ENCODE measurements at places on chromosomes 1 and 21.

- H3K4me1 ChIP-seq: no peaks in the 10 kb centered on the region
- H3K27me3 ChIP-seq: no peaks in the 10 kb centered on the region
- no peak for DNase-seq
- H3K36me3 ChIP-seq: no peaks in the 10 kb centered on the region
- no peak overlapping the region for H3K27ac ChIP-seq
These were observed 943.6 kb downstream of the KCNT2 start for GRCh38 chr1:195664628-195665027.

DNA sequence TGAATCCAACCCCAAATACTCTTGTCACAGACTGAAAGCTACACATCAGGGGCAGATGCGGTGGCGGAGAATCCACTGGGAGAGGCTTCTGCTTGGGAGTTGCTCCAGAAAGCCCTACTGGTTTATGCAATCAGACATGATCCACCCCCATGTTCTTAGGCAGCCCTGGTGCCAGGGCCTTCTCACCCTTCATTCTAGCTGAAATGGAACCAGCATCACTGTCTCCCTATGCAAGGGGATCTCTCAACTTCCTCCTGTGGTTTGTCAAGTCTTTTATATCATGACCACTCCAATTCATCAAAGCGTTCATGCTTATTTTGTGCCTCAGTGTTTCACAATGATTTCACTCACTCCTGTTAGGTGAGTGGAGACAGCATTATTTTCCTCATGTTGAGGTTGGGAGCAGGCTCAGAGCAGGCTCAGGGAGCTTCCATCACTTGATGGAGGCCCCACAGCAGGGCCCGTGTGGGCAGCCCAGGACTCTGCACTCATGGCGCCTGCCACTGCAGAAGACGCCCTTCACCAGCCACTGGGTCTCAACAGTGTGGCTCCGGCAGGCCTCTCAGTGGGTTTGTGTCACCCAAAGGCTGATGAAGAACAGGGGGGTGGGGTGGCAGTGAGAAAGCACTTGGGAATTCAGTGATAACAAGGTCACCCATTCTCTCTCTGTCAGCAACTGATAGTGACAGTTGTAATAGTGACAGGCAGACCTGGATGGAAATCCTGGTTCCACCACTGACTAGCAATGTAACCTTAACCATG, 67.1 kb downstream of the CD58 start:
- H3K27me3 ChIP-seq: no peaks in the 10 kb centered on the region
- peak overlapping the region; percentile 82 for H3K27ac ChIP-seq
- no peaks in the 10 kb centered on the region for H3K36me3 ChIP-seq
- H3K4me1 ChIP-seq: peaks cover 53% of the 10 kb centered on the region

DNA sequence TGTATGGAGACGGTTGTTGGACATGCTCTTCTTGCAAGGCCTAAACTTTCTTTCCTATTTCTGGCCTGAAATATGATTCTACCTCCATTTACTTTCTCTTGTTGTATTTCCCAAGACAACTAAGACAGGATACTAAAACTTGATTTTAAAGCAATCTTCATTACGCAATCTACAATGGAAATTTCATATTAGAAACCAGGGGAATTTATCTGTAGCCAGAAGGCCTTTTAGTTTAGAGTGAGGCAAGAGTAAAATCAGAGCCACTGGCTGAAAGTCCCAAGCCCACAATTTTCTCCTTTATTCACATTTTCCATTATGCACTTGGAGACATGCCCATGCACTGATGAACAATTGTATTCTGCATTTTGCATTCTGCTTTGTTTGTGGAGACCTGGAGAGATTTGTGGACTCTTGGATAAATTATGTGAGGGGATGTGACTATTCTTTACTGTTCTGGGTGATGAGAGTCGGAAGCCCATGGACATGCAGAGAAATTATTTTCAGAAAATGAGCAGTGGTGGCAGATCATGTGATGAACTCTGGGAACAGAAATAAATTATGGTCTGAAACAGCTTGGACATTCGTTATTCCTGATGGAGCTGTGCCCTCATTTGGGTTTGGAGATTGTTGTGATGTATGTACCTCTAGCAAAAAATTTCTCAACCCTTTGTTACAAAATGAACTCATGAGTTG, 336.8 kb downstream of the SEC16B start:
- H3K36me3 ChIP-seq: no peaks in the 10 kb centered on the region
- H3K27ac ChIP-seq: no peak overlapping the region
- no peak overlapping the region for H3K4me3 ChIP-seq
- H3K27me3 ChIP-seq: peaks cover 22% of the 10 kb centered on the region

DNA sequence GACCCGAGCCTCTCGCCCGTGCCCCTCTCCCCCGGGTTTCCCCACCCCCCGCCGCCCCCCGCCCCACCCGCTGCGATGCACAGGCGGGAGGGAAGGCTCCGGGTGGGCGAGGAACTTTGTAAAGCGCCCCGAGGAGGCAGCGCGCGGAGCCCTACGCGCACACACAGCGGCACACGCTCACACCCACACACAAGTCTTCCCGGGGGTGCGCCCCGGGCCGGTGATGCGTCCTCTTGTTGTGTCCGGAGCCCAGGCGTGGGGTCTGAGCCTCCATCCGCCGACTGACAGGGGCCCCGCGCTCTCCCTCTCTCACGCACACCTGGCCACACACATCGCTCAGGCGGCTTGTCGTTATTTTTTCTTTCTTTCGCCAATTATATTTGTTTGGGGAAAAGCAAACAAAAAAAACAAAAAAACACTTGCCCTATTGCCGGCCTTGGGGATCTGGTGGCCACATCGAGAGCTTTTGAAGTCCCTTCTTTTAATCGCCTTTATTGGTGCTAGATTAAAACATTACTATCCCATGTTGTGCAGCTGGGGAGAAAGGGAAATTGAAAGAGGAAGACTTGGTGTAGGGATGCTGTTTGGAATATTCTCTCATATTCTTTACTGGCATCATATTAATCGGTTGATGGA, 770 bp downstream of the NTNG1 start:
- H3K4me1 ChIP-seq: peaks cover 27% of the 10 kb centered on the region
- H3K4me3 ChIP-seq: peak overlapping the region; percentile 64
- H3K27ac ChIP-seq: no peak overlapping the region
- H3K36me3 ChIP-seq: no peaks in the 10 kb centered on the region

DNA sequence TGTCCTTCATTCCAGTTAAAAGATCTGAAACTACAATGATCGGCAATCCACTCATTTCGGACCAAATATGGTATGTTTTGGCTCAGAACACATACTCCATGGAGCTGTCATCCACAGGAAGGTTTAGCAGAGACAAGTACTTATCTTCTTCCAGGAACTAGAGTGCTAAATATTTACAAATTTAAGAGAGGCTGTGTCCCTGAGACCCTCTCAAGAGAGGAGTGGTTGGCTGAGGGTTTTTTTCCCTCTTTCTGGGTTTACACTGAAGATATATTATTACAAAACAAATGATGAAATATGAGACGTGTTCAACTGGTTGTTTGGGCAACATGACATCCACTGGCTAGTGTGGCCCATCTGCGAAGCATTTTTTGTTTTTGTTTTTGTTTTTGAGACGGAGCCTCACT, 25.9 kb upstream of the NID1 start:
- no peak overlapping the region for H3K27ac ChIP-seq
- no peak for DNase-seq
- peaks cover 4% of the 10 kb centered on the region for H3K4me1 ChIP-seq
